ENCODE measurements at places on chromosomes 1 and 21.

GRCh38 chr21:29448766-29449165, 150.0 kb downstream of the BACH1 start:
- DNase-seq = no peak

- DNase-seq = no peak
Measured at GRCh38 chr1:247551721-247552120, 2.8 kb downstream of the GCSAML start.

DNA sequence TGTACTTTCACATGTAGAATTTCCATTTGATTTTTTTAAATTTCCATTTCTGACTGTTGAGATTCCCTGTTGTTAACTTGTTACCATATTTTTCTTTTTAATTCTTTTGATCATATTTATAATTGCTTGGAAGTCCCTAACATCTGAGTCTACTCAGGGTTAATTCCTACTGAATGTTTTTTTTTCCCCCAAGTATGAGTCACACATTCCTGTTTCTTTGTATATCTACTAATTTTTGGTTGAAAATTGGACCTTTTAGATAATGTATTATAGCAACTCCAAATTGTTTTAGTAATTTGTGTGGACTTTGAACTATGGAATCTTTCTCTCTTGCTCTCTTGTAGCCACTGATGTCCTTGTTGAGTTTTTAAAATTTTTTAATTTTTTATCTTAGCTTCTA, 54.6 kb downstream of the STXBP3 start:
- DNase-seq = no peak

- DNase-seq = no peak
Measured at GRCh38 chr21:42022906-42023305, 12.7 kb upstream of the ZBTB21 start.

- no peak for DNase-seq
Measured at GRCh38 chr1:26848941-26849774, 13.8 kb upstream of the SFN start.

GRCh38 chr1:20493839-20494608, 8.0 kb upstream of the CAMK2N1 start:
- DNase-seq = peak; percentile 67

DNA sequence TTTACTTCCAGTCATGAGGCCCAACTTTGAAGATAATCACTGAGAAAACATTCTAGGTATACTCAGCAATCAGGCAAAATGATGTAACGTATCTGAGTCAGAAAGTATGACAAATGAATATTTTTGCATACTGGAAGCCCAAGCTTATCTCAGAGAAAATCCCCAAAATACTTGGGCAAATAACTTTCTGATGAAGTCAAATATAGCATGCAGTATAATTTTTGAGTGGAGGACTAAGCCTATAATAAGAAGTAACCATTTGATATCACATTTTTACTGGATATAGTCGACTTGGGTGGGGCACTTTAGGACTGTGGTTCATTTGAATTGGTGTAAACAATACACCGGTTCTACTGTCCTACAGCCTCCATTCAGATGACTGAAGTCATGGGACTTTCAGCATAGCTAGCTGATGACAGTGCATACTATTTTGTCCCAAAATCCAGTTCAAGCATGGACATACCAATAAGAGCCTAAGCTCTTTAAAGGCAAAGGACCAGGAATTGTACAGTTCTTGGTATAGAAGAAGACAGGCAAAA, 2.3 kb upstream of the GADD45A start:
- DNase-seq = no peak

DNA sequence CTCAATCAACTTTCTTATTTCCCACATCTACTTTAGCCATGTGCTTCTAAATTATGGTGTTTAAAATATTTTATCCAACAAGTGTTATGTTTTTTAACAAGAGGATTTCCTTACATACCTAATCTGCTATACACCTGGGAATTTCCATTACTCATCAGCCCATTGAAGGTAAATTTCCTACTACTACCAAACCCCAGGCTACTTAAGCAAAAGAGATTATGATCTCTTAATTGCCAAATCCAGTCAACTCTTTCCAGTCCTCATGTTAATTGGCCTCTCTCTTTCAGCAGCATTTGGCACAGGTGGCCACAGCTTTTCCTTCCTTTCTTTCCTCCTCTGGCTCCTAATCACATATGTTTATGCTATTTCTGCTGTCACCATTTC, 5.1 kb upstream of the C1orf162 start:
- DNase-seq = no peak

- no peak for DNase-seq
Measured at GRCh38 chr1:92446546-92446945, 40.2 kb downstream of the GFI1 start.

DNA sequence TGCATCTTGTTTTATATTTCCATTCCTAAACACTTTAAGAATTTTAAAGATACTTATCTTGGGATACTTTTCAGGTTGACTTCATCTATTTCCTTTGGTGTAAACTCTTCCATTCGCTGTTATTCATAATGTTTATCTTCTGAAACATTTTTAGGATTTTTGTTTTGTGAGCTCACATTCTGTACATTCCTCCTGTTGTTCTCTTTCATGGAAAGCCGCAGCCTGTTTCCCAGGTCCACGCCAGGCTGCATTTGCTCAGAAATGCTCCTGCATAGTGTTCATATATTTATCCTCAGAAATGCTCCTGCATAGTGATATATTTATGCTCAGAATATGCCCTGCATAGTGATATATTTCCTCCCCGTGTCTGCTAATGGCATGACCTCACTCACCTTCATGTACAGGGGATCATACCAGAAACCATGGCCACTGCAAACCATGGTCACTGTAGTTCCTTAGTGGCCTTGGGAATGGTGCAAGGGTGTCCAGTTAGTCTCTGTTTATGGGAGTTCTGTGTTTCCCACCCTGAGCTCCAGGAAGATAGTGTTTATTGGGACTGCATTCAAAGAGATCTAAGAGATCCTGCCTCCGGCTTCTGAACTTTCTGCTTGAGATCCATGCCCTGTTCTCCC, 153.9 kb upstream of the GREM2 start:
- DNase-seq = no peak

DNA sequence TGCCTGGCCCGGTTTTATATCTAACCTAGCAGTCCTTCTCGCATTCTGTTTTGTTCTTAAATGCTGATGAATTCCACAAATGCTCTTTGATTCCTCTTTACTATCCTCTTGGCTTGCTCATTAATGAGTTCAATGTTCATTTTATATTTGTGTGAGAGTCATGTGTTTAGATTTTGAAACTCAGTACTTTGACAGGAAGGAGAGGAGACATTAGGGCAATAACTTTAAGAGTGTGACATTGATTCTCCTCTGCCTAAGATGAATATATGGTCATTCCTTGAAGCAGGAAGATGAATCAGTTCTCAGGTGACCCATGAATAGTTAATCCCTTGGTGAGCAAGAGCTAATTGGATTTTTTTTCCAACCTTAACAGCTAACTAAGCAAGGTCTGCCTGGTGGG, 84.1 kb downstream of the MRPS6 start:
- no peak for DNase-seq

DNA sequence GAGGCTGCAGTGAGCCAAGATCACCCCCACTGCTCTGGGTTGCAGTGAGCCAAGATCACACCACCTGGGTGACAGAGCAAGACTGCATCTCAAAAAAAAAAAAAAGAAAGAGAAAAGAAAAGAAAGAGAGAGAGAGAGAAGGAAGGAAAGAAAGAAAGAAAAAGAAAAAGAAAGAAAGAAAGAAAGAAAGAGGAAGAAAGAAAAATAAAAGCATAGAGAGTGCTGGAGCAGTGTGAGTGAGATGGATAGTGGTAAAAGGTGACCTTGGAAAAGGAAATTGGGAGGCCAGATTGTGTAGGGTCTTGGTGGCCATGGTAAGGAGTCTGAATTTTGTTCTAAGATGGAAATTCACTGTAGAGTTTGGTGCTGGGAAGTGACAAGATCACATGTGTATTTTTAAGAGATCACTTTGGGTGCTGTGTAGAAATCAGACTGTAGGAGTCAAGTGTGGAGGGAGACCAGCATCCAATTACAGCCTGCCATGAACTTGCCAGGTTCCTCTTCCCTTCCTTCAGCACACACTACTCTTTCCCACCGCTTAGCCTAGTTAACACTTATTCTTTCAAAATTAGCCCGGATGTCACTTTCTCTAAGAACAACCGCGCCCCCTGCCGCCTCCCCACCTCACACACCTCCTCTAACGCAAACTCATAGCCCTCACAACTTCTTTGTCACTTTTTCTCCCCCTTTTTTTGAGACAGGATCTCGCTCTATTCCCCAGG, 17.9 kb downstream of the MTX1 start:
- DNase-seq = peak; percentile 68

- no peak for DNase-seq
Measured at GRCh38 chr1:235295902-235296350, 32.1 kb downstream of the ARID4B start.

DNA sequence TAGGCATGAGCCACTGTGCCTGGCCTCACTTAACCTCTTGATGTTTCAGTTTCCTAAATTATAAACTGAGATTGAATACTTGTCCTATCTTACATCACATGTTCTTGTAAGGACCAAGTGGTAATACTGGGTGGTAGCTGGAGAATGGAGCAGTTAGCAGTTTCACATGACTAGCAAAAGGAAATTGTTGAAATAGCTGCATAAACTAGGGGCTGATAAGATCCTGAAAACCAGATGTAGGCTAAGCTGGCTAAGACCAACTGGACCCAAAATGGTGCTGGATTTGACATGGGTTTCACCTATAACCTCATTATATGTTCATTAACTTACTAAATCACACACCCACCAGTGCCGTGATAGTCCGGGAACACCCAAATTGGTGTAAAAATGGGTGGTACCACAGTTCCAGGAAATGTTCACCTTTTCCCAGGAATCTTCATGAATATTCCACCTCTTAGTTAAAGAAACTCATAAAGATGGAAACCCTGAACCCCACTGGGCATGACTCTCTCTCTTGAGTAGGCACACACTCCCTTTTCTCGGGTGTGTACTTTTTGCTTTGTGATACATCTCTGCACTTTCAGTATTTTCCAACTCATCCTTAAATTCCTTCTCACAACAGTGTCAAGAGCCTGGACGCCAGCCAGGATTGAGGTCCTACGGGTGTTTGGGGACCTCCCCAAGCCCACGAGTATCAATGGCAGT, at the start of gene PAPPA2:
PAPPA2 (plus strand) TSS at position 502 of the 705 bp plus-strand sequence. CDS start 93,148 bp downstream, outside the sequence.
- DNase-seq = no peak

DNA sequence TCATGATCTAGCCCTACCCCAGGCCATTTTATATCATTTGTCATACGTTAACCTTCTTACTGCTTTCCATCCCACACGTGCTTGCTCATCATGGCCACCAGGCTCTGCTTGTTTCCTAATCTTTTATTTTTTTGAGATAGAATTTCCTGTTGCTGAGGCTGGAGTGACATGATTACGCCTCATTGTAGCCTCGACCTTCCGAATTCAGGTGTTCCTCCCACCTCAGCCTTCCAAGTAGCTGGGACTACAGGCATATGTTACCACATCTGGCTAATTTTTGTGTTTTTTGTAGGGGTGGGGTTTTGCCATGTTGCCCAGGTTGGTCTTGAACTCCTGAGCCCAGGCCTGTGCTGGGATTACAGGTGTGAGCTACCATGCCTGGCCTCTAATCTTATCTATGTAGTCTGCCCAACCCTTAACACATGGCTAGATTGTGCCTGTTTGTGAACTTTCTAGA, 3.3 kb downstream of the UAP1 start:
- no peak for DNase-seq

DNA sequence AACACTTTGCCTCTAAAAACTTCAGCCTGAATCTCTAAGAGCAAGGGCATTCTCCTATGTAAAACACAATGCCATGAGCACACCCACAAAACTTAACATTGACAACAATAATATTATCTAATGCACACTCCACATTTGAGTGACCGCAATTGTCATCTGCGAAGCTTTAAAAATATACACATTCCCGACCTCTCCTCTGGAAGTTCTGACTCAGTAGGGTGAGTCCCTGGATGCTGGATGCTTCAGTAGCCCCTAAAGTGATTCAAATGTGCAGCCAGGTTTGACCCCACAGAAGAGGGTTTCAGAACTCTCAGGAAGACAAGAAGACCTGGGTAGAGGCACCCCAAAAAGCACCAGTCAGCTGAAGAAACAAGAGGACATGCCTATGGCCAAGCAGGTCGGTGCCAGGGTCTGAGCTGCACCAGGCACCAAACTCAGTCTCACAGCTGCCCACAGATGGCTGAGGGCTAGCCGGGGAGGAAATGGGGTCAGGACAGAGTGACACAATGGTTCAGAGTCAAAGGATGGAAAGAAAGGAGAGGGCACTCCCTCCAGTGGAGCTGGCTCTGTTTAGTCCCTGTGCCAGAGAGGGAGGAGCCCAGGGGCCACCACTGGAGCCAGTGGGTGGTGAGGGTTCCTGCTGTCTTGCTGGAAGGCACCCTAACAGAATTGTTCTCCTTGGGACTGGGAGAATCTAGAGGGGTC, 17.4 kb downstream of the PIK3C2B start:
- no peak for DNase-seq

- DNase-seq = no peak
Measured at GRCh38 chr1:160232911-160233310, 27.7 kb downstream of the PEA15 start.

DNA sequence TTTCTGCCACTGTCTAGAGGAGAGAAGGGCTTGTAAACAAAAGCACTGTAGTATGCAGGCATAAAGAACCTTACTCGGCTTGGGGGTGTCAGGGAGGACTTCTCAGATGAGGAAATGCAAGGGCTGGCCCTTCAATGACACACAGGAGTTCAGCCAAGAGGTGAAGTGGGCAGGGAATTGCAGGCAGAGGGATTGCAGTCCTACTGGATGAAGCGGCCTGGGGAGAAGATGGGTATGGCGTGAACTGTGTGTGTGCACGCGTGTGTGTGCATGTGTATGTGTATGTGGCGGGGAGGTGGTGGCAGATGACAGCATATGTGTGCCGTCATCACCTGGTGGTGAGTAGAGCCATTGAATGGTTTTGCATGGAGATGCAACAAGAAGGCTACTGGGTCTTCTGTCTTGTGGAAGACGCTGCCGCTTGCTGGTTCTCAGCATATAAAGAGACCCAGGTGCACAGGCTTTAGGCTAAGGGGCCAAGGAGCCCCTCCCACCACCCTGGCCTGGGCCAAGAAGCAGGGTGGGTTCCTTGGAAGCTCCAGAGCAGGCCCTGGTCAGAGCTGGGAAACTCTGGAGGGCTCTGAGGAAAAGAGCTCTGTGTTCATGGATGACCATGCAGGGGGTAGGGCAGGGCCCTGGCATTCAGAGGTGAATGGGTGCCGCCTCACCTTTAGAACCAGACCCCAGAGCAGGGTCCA, 4.1 kb upstream of the EPS8L3 start:
- DNase-seq = no peak

DNA sequence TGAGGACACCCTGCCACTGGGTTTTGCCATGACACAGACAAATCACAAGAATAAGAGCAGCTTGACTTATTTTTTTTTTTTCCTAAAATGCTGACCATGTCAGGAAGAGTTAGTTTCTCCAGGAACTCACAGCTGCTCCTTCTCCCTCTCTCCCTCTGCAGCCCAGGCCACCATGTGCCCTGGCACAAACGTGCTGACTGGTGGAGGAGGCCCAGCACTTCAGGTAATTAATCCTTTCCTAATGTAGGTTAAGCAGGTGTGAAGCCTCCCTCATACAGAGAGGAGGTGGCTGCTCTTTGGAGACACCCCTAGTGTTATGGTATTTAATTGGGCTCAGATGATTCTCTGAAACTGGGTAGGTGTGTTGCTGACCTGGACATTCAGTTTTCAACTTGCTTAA, 129.8 kb upstream of the USH2A start:
- no peak for DNase-seq

GRCh38 chr1:95340061-95340460, 106.1 kb downstream of the RWDD3 start:
- DNase-seq = no peak

GRCh38 chr1:54362881-54363340, 43.3 kb downstream of the SSBP3 start:
- DNase-seq = no peak
